SK-N-SH treated with all-trans-retinoic acid at 6 μM for 48 hours (cell line): ENCODE measurements at places on chromosomes 7 and 10.

DNA sequence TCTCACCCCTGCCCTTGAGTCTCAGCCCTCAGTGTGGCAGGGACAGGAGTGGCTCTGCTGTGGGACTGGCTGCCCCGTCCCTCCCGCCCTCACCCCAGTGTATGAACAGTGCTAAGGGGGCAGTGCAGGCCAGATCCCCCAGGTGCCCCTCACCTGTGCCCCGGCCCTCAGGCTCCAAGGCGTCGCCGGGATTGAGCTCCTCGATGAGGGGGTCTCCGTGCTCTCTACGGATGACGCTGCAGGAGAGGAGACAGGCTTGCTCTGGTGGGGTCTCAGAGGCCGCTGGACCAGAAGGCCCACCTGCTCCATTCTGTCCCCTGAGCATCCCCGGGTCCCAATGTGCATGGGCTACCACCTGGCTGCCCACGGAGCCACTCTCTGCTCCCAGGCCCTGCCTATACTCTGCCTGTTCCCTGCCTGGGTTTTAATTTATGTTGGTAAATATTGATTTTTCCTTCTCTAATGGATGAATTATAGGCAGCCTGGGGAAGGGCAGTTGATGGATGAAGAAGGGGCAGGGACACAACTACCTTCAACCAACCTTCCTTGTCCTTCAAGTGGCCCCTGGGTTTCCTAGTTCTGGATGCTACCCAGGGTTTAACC is 47.2 kb downstream of the GOLGA7B start:
- no peak for ATAC-seq

- ATAC-seq = no peak
These were observed 25.8 kb downstream of the EMX2 start for GRCh38 chr10:117568334-117568733.

DNA sequence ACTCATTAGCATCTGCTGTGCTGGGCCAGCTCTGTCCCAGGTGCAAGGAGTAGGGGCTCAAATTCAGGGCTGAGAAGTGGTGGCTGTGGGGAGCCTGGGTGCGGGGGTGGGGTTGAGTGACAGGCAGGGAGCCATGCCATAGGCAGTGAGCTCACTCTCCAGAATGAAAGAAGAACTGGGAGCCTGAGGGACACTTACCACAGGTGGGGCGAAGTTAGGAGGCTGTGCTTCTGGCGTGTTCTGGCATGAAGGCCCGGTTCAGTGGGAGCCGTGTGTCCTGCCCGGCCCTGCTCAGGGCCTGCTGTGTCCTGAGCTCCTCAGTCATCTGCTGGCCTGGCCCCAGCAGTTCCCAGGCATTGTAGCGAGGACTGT is 62.5 kb downstream of the MKI67 start:
- no peak; the same call in 2 of the 3 replicates for ATAC-seq

GRCh38 chr10:61197057-61197456 is 253.1 kb upstream of the RHOBTB1 start:
- no peak for ATAC-seq

DNA sequence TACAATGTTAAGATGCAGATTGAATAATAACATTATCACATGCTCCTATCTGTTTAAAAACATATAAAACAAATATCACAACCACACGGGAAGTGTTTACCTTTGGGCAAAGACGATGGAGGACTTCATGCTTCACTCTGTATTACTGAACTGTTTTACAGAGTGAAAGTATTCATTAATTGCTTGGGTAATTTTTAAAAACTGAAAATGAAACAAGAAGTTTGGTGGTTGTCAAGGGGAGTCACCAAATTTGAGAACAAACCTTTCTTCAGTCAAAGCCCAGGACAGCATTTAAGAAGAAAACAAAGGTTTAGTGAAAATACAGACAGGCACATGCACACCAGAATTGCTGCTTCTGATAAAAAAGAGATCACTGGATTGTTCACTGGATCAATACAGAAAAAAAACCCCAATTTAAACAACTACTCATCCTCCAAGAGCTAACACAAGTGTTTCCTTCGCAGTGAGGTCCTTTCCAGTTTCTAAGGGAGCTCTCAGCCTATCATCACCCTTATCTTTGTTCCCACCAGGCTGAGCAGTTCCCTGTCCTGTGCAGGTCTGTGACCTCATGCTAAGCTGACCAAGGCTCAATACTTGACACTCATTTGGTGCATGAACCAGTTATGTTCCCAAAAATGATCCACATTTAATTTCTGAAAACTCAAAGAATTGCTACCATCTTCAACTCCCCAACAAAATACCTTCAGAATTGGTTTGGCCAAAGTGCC is 8.8 kb downstream of the PARP12 start:
- ATAC-seq = no peak

DNA sequence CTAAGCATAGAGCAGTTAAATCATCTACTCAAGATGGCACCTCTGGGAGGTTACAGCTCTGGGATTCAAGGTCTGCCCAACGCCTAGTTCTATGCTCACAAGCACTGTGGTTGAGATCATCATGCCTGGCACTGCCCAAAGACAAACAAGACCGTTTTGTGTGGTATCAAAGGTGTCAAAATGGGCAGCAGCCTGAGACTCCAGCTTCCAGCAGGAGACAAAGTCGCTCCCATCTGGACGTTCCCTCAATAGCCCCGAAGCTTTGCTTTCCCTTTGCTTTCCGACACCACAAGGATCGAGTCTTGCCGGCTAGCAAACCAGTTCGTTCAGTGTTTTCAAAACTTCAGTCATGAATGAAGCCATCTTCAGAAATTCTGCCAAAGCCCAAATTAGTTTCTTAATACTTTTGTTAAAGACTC is 5.1 kb downstream of the HABP2 start:
- peak; percentile 65 for ATAC-seq

DNA sequence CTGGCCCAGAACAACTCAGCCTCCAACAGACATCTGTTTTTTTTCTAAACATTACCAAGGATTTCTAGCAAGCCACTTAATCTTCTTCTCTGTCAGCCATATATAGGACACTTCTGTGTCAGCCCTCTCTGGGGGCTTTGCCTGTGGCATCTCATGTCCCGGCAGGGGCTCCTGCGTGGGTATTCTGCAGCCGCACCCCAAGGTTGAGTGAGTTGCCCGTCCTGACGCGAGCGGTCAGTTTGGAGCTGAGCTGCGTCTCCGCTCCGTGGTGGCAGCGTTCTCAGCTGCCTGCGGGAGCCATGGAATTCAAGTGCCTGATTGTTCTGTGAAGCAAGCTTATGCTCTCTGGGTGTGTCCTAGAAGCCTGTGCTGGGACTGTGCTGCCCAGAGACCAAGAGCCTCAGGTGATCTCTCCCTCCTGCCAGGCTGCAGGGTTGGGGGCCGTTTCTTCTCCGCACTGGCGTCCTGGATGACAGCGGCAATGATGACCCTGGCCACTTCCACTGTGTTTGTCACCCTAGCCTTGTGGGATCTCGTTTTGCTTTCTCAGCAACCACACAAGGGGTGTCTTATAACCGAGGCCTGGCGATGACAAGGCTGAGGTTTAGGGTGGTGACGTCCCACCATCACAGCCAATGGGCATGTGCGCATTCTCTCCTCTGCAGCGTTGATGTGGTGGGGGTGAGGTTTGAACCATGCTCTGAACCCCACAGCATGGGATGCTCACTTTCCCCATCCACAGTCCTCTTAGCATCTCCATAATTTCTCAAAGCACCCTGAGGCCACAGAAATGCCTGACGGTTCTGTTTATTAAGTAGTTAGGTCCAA is 612.6 kb upstream of the FOXK1 start:
- ATAC-seq = no peak

DNA sequence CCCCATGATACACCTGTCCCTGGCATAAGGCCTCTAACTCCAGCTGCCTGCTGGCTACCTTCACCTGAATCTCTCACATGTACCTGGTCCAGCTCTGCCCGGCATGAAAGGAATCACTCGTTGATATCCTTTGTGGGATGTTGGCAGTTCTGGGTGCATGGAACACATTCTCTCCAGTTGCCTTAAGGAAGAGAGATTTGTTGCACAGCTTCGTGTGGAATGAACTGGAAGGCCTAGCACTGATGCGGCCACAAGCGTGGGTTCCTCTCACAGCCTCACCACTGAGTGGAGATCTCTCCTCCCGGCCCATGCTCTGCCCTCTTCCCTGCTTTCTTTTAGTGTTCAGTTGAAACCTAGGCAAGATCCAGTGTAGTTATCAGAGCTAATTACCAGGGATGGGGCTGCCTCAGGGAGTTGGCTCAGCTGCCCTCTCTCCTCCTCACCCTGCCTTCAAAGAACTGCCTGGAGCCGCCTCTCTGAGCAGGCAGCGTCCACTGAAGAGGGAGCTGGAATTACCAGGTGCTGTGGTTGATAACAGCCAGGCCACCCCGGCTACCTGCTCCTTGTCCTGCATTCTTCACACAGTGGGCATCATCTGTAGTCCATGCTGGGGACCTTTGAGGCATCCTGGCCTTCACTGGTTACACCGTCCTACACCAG is 194.3 kb downstream of the CCDC3 start:
- ATAC-seq = no peak

GRCh38 chr10:78267598-78267997 is 233.9 kb downstream of the RPS24 start:
- ATAC-seq = peak; percentile 77

GRCh38 chr7:56048245-56048644 is 3.0 kb downstream of the PSPH start:
- ATAC-seq = no peak; the same call in 2 of the 3 replicates

DNA sequence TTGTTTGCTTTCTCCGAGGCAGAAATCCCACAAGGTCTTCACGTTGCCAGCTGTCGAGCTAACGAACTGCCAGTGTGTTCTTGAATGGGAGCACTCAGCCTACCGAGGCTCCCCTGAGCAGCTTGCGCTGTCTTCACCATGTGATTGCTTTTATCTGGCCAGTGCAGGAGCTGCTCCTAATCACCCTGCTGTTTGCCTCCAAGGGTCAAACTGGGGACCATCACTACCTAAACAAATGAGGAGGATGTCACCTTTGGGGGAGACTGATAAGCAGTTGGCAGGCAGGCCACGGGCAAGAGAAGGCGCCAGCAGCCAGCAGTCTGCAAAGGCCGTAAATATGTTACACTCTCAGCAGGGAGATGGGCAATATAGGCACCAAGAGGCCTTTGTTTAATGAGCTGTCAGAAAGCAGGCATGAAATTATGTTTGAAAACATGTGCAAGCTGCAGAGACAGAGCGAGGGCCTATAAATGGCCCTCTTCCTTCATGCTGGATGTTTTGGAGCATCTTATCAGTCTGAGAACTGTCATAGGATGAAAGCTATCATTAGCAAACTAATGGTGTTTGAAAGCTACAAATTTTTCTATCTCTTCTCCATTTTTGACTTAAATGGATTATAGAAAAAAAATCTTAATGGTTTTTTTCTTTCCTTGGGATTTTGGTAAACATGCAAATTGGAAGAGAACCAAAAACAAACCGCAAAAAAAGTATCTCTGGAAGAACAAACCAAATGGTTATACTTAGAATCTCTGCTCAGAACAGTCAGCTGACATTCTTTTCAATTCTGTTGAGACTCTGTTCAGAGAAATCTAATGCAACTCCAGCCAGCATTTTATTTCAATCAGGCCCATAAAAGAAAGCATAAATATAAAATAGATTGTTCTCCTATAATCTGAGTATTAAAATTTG is 267.3 kb upstream of the NPVF start:
- ATAC-seq = no peak

GRCh38 chr10:78449554-78449953 is 415.9 kb downstream of the RPS24 start:
- ATAC-seq = no peak

GRCh38 chr10:129521161-129522025 is 54.4 kb downstream of the MGMT start:
- no peak for ATAC-seq

- ATAC-seq = no peak
These were observed 63.6 kb downstream of the ANKRD7 start for GRCh38 chr7:118288098-118288497.

DNA sequence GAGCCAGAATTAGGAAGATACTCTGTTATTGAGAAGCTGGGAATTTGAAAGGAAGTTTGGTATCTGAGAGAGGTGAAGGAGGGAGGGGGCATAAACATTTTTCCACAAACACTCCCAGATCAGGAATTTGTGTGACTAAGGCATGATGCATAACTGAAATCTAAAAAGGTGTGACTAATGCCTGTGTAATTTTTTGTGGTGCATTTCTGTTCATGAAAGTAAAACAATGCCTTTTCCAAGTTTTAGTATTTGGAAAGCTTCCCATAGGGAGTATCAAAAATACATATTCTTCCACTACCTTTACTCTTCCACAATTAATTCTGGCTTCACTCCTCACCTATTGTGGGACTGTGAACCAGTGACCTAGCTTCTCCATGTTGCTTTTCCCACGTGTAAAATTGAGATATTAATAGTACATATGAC is 56.4 kb upstream of the CAV2 start:
- ATAC-seq = peak; percentile 76

DNA sequence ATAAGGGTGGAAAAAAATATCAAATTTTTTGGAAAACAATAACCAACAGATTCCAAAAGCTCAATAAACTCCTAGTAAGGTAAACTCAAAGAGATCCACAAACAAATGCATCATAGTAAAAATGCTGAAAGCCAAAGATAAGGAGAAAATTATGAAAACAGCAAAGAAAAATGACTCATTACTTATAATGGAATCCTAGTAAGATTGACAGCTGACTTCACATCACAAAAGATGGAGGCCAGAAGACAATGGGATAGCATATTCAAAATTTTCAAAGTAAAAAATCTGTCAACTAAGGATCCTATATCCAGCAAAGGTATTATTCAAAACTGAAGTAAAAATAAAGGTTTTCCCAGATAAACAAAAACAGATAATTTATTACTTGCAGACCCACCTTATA is 183.4 kb upstream of the VIPR2 start:
- ATAC-seq = no peak

DNA sequence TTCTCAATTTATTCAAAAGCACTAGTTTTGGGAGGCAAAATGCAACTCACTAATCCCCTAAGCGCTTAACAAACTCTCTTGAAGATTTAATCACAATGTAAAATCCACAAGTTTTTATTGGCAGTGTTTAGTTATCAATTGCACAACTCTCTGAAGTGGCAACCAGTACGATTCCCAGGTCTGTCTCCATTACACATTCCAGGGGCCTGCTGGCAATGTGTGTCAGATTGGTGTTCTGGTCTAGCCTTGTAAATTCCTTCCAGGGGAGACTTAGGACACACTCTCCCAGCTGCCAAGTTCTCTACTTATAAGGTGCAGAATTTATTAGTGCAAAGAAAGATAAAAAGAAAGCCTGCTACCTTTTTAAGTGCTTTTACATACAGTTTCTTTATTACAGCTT is 164.7 kb upstream of the HPS1 start:
- ATAC-seq = no peak

DNA sequence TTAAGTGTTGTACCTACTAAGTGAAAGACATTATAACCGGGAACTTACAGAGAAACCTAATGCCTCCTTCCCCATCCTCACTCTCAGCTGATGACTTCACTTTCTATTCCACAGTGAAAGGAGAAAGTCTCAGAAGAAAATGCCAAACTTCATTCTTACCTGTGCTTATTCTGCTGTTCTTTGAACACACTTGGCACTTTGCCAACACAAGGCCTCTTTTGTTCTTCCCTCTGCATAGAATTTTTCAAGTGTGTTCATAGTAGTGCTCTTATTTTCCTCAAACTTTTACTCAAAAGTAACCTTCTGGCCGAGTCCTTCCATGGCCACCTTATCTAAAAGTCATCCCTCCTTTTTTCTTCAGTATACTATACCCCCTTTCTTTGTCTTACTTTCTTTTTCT is 59.4 kb upstream of the ETV1 start:
- no peak for ATAC-seq

- peak; percentile 100 for ATAC-seq
These were observed 15.2 kb upstream of the PPP2R2D start for GRCh38 chr10:131885391-131886165.

- no peak for ATAC-seq
These were observed 361.5 kb upstream of the LRRTM3 start for GRCh38 chr10:66564287-66564686.
